Left cardiac atrium (tissue), 4 donors: ENCODE measurements at places on chromosomes 1 and 21.

GRCh38 chr1:41955461-41956159 is 36.9 kb upstream of the HIVEP3 start:
- DNase-seq, result no peak

DNA sequence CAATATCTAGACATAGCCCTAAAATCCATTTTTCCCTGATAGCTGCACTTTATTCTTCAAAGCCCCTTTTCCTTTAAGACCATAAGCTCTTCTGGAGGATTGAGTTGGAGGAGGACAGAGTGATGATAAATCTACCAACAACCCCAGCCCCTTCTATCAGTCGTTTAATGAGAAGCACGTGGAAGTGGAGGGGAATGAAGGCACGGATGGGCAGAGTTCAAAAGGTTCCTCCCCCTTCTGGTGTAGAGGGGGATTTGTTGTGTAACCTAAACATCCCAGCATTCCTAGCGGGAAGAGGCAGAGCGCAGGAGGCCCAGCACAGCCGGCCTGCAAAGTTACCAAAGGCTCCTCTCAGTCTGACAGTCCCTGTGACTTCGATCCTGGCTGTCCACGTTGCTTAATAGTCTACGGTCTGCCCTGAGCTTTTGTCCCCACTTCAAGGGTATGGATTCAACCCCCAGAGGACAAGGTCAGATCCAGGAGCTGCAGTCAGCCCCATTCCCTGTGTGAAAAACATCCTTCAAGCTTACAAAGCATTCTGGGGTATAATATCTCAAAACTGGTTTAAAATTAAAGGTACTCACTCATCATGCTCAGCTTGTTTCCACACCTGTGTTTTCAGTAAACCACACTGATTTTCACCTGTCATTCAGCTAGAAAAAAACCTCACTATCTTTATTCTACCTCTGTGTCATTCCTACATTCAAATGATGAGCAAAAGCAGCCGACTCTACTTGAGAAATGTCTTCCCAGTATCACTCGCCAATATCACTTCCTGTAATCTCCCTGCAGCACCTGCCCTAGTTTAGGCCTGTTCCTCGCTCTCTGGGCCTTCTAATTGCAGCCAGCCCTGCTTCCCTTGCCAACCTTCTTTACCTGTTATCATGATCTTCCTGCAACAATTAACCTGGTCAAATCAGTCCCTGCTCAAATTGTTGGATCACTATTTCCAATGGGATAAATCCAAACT is 117.9 kb downstream of the PLPP3 start:
- DNase-seq, result no peak

DNA sequence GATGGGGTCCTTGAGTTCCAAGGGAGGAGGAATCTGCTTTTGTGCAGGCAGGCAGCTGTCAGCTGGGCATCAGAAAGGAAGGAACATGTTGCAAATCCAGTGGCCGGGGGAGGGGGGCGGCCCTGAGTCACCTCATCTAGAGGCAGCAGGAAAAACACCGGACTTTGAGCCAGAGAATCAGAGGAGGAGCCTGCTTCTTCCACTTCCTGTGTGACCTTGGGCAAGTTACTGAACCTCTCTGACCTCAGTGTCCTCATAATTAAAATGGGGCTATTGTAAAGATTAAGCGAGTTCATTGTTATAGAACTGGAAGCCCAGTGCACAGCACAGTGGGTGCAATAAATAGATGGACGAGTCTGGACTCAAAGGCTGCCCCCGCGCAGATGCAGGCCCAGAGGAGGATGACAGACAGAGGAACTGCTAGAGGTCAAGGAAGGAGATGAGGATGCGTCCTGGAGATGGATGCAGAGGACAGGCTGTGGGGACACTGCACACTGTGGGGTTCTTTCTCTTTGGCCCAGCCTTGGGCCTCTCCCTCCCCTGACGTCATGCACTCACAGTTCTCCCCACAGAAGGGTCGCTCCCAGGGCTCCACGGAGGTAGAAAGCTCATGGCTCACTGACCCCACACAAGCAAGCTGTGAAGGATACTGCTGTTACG is 714.3 kb downstream of the MATN1 start:
- DNase-seq, result no peak

GRCh38 chr1:107680579-107680985 is 284.4 kb downstream of the VAV3 start:
- DNase-seq, result no peak

- no peak for DNase-seq
Measured at GRCh38 chr1:42817976-42818375, 779 bp upstream of the SVBP start.

DNA sequence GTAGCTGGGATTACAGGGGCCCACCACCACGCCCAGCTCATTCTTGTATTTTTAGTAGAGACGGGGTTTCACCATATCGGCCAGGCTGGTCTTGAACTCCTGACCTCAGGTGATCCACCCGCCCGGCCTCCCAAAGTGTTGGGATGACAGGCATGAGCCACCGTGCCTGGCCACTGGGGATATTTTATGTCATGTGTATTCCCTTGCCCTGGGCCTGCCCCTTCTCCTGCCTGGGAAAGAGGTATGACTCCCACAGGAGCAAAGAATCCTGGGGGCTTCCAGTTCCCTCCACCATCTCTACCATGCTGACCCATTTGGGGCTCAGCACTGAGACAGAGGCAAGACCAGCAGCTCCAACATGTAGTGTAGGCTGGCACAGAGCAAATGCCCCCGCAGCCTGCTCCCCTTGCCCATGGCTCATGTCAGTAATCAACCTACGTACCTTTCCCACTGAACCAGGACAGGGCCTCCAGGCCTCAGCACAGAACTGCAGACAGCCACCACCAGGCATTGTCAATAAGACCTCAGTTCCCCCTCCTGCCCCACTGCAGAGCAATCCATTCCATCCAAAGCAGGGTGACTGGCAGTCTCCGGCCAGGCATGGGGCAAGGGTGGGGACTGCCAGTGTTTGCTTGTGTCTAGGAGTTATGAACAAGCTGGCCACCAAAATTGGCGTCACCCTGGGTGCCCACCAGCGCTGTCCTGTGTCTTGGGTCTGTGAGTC is 35.2 kb downstream of the BMP8A start:
- no peak for DNase-seq

DNA sequence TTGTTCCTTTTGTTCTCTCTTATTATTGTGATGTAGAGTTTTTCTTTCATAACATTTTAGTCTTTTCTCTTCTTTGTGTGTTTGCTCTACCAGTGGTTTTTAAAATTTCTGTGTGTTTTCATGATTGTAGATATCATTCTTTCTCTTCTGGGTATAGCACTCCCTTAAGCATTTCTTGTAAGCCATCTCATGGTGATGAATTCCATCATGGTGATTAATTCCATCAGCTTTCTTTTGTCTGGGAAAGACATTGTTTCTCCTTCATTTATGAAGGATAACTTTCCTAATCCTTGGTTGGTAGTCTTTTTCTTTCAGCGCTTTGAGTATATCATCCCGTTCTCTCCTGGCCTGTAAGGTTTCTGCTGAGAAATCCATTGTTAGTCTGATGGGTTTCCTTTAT is 22.7 kb downstream of the CD55 start:
- DNase-seq, result no peak

- no peak for DNase-seq
Measured at GRCh38 chr1:25523542-25523941, 19.9 kb upstream of the LDLRAP1 start.

- no peak for DNase-seq
Measured at GRCh38 chr21:37489553-37489952, 123.0 kb downstream of the DYRK1A start.

DNA sequence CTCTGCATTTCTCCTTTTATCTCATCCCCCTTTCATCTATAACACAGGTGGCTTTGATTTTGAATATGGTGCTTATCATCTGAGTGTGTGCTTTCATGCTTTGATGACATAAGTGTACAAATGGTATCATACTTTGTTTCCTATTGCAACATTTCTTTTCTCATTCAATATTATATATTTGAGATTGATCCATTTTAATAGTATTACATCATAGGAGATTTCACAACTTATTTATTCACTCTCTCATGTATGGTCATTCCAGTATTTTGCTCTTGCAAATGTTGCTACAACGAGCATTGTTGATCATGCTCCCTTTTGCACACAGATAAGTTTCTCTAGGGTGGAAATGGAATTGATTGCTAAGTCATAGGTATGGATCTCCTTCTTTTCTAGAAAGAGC is 302.8 kb downstream of the KIF26B start:
- no peak for DNase-seq

- no peak for DNase-seq
Measured at GRCh38 chr1:78234496-78234895, 188.7 kb downstream of the GIPC2 start.

GRCh38 chr1:154129391-154129970 is 25.4 kb downstream of the NUP210L start:
- DNase-seq, result no peak

GRCh38 chr1:195872376-195872775 is 735.9 kb downstream of the KCNT2 start:
- DNase-seq, result no peak

DNA sequence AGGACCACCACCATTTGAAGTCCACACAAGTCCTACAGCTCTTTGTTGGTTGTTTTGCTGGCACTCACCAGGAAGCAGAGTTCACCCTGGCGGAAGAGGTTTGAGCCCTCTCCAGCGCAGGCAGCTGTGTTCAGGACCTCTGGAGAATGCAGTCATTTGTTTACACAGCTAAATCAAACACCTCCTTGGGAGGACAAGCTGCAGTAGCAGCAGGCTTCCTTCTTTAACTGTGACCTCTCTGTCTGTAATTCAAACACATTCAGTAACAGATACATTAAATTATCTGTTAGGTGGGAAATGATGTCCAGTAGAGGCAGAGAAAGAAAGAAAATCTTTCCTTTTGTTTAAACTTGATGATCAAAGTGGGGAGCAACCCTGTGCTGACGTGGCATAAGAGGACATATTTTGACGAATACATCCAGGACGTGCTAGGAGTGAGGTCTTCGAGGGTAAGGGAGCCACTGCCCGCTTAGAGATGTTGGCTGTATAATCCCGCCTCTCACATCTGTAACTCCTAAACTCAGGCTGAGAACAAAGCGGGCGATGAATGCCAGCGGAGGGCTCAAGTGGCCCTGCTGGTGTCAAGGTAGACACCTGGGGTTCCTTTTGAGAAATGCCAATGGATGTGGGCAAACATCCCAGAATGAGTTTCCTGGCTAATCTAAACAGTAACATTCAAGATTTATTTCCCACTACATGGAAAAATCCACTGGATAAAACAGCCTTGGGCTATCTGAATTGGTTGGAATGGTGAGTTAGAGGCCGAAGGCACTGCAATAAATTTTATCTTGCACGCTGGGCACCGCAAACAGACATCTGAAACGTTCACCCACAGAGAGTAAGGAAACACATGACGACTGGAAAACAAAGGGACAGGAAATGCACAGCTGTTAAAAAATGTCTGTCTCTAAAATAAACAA is 51.7 kb downstream of the ABCA4 start:
- DNase-seq, result no peak

DNA sequence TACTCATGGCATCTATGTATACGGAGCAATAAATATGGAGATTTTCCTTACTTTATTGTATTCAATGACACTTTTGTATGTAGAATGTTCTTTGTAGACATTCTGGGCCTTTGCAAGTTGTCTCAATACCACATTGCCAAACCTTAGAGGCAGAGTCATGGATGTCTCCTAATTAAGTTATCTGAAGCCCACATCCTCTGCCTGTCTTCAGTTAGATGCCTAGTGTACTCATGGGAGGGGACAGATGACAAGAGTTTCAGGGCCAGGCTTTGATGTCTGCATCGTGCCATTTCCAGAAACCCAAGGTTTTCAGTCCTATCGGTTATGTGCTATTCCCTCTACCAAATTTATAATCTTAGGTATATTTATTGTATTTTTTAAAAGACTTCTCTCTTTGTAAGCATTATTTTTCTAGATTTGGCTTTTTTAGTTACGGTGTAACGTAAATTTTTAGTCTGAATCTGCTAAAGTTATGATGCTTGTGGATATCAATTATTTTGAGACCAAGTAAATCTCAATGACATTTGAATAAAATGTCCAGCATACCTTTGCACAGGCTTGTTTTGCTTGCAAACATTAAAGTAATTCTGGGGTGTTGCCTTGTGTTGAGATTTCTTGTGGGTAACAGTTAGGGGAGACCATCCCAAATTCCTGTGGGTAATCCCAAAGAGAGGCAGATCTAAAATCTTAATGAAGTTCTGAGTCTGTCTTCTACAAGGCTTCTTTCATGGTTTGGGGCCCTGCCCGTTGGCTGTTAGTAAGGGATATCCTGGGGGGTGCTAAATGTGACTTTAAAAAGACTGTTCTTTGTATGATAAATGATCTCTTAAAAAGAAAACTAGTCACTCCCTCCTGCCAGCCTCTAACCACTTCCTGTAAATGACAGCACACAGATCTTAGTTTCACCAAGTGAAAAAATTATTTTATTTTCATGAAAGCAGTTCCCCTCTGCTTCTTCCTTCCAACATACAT is 8.0 kb upstream of the MACF1 start:
- no peak for DNase-seq

DNA sequence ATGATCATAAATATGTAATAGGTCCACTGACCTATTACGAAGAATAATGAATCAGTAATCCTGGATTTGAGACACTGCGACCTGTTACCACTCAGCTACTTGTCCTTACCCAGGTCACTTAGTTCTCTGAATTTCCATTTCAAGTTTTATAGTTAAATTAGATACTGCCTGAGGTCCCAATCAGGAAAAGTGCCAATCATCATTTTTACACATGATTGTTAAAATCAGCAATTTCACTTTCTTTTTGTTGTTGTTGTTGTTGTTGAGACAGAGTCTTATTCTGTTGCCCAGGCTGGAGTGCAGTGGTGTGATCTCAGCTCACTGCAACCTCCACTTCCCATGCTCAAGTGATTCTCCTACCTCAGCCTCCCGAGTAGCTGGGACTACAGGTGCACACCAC is 22.8 kb upstream of the LYPLAL1 start:
- DNase-seq, result no peak

- DNase-seq, result no peak
Measured at GRCh38 chr1:198929961-198930599, 291.2 kb downstream of the PTPRC start.

DNA sequence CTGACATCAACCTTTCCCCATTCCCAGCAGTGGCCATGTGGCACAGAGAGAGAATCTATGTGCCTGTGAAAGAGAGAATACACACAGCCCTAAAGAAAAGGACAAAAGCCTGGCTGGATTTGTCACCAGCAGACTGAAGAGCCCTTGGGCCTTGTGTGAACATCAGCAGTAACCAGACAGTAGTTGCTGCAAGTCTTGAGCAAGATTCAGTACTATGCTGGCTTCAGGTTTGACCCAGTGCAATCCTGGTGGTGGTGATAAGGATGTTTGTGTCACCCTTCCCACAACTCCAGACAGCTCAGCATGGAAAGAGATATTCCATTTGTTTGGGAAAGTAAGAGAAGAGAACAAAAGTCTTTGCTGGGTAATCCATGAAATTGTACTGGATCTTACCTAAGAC is 28.4 kb upstream of the GBP6 start:
- no peak for DNase-seq

GRCh38 chr21:46635324-46636180 is at the start of gene PRMT2:
TSS of gene PRMT2 (plus strand) at chr21:46635674. CDS start at chr21:46636952, 1,278 bp downstream.
- peak; percentile 98 for DNase-seq

DNA sequence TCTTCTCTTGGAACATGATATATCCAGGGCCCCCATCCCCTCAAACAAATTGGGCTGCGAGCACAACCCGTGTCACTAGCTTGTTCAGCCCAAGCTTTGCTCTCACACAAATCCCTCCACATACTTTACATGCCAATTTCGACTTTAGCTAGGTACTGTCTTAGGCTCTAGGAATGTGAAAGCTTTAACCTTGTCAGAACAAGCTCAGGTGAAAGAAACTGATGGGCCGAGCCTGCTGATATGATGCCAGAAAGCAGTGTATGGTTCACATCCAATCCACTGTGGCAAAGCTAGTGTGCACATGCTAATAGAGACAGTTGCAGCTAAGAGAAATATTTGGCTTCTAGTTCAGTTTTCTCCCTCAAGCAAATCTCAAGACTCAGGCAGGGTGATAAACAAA is 79.5 kb downstream of the TNFSF18 start:
- no peak for DNase-seq

- DNase-seq, result no peak
Measured at GRCh38 chr1:113809670-113810602, 2.3 kb downstream of the RSBN1 start.
